Stimulated activated CD4-positive, alpha-beta T cell treated with anti-CD3 and anti-CD28 coated beads, Interleukin-2, amount 100 ng/mL, for 24 hours (primary cell): ENCODE measurements at places on chromosomes 7 and 10.

- DNase-seq = no peak
Measured at GRCh38 chr7:112103246-112103645, 103.0 kb downstream of the DOCK4 start.

- no peak for DNase-seq
Measured at GRCh38 chr10:103196516-103196915, 3.4 kb upstream of the NT5C2 start.

GRCh38 chr10:15715619-15716227 lies 4.0 kb downstream of the ITGA8 start:
- no peak for DNase-seq

DNA sequence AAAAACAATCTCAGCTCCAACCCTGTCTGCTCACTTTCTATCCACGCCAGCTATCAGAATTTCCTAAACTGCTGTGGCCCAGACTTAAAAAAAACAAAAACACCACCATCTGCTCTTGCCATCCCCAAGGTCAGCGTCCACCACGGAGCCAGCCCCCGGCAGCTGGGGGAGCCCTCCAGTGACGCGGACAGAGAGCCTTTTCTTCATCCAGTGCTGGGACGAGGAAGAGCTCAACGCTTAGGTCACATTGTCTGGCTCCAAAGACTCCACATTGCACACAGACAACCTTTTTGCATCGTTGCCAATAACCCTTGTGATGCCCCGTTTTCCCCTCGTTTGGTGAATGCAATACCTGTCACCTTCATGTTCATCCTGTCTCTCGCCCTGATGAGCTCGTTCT lies 67.4 kb upstream of the GNA12 start:
- no peak for DNase-seq

DNA sequence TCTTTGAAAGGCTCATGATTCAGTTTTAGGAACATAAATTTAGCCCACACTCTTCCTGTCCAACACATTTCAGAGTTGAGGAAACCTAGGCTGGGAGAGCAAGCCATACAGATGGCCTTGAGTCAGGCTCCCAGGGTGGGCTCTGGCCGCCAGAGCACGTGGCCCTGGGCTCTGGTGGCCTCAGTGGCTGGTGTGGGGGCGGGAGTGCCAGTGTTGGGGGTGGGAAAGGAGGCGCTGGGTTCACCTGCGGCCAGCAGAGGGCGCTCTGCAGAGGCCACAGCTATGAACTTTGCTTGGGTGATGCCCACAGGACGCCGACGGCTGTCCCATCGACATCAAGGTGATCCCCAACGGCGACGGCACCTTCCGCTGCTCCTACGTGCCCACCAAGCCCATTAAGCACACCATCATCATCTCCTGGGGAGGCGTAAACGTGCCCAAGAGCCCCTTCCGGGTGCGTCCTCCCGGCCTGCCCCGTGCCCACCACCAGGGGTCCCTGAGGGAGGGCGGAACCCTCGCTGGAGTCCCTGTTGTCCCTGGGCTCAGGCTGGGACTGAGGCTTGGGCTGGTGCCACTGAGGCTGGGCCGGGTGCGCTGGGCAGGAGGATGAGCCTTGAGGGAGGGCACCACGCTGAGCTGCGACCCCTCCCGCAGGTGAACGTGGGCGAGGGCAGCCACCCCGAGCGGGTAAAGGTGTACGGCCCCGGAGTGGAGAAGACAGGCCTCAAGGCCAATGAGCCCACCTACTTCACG lies 11.9 kb downstream of the FLNC start:
- peak; percentile 71 for DNase-seq

GRCh38 chr10:119174109-119174508 lies 4.5 kb downstream of the PRDX3 start:
- no peak for DNase-seq

DNA sequence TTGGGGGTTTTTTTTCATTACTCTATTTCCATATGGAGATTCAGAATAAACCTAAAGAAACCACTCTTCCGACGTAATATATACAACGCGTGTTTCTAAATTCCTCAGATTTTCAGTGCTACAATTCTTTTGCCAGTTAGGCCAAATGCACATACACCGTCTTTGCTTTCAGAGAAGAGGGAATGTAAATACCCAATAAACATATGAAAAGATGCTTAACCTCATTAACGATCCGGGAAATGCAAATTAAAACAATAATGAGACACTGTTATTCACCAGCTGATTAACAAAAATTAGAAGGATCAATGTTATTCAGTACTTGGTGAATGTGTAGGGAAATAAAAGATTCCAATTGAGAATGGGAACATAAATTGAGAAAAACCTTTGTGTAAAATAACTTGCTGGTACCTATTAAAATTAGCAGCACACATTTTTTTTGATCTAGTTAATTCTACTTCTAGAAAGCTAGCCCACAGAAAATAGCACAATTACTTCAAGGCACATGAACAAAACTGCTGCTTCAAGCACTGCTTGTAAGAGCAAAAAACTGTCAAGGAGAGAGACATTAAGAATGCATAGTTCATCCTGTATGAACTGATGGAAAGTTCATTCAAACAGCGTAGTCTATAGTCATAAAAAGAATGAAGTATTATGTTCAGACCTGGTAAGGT lies 56.7 kb downstream of the FGFR2 start:
- no peak for DNase-seq

DNA sequence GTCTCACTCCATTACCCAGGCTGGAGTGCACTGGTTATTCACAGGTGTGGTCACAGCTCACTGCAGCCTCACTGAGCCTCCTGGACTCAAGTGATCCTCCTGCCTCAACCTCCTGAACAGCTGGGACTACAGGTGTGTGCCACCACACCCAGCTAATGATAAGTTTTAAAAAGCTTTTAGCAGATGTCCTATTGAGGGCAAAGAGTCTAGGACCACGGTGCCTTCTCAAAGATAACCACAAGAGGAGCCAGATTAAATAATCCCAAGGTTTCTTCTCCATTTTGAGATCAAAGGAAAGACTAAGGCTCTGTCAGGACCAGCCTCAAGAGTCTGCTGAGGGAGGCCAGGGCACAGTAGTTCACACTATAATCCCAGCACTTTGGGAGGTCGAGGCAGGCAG lies 4.7 kb downstream of the ATP5MF start:
- DNase-seq = no peak

DNA sequence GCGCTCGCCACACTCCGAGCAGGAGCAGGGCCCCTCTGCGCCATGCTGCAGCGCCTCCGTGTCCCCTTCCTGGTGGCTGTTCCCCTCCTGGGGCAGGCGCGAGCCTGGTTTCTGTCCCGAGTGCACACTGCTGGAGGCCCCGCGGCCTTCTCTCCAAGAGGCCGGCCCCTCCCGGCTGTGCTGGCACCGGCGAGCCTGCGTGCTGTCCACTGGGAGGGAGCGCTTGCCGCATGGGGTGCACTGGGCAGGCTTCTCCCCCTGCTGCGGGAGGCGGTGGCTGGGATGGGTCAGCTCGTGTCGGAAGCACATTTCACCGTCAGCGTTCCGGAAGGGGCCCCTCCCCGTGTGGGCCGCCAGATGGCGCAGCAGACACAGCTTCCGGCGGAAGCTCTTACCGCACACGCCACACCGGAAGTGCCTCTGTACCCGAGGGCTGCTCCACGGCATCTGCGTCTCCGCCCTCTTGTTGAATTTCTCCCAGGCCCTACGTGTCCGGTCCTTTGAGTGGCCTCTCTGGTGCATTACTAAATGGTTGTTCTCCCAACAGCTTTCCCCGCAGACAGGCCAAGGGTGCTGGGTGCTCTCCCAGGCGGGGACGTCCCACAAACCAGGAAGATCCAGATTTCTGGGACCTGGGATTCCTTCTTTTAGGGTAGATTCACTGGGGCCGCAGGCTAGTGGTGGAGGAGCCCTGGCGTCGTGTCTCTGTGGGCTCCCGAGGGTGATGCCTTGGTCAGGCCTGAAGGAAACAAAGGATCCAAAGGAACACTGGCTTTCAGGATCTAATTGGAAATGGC lies 18.7 kb downstream of the ZNF786 start:
- peak; percentile 56 for DNase-seq

- DNase-seq = no peak
Measured at GRCh38 chr7:91993976-91994375, 53.3 kb downstream of the AKAP9 start.
